ENCODE measurements at places on chromosomes 13 and 19. TPM values are rescaled to one million over a fixed set of nuclear protein-coding genes. Genes with fewer than 3 reads are reported as not detected.

Gene GFY
- total RNA-seq, result not detected

Gene FAM216B
- 22.0 TPM for total RNA-seq

Gene NCAN
- total RNA-seq, result not detected

Gene PPP1R15A
- total RNA-seq, result 97.6 TPM

Gene NAPSA
- total RNA-seq, result 0.31 TPM

Gene PRSS57
- total RNA-seq, result not detected

Measured in right atrium auricular region (tissue), 2 donors.